ENCODE measurements at places on chromosomes 13 and 19.

GRCh38 chr19:40304306-40304705 is 19.2 kb upstream of the AKT2 start:
- no peak for DNase-seq

GRCh38 chr19:10452726-10453618 is 32.6 kb downstream of the PDE4A start:
- DNase-seq: no peak

DNA sequence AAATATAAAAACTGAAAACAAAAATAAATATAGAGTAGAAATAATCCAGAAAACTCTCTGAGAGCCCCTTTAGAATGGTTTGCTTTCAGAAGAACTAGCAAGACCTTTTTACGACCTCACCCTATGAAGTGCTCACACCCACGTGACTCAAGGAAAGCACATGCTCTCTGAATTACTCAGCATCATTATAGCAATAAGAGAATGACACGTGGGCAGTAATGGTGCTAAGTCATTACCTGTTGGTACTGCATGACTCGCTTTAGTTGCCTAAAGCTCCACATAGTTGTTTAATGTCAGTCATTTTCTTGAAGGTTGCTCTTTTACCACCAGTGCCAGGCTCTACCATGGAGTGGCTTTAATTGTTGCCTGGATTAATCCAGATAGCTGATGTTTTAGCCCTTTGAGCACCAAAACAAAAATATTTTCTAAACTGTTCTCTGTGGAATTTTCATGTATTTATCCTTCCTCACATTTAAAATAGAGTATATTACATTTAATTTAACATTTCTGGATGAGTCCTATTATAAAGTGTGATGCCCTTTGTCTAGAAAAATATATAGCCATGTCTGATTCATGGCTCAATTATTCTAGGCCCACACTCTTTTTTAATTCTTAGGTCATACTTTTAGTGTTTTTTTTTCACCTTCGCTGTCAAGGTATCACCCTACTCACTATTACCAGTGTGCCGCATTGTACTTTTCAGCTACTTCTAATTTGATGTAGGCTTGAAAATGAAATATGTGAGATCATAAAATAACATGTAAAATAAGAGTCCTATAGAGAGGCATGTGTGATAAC is 56.8 kb downstream of the THSD1 start:
- peak; percentile 58 for DNase-seq

DNA sequence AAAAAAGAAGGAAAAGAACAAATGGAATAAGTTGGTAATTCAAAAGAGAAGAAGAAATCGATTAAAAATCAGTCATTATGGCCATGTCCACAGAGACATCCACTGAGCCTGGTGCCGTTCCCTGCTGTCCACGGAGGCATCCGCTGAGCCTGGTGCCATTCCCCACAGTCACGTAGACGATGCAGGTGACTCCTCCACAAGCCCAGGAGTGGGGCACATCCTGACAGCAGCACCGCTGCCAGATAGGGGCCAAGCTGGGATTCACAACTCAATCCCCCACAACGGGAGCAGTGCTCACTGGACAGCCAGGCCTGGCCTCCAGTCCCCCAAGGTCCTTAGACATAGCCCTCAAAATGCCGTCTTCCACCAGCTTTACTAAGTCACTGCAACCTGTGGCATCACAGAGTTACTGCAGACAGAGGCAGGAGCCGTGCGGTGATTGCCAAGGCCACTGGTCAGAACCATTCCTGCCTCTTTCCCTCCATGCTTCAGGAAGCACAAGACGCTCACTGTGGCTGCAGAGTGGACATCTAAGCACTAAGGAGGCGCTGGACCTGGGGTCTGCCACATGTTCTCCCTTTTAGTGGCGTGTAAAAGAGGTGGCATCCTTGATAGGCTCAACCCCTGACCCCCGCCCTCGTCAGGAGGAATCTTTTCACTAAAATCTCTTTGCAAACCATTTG is 131.5 kb upstream of the SPACA7 start:
- no peak for DNase-seq

GRCh38 chr19:18697680-18698079 is 14.2 kb downstream of the CRTC1 start:
- no peak for DNase-seq

DNA sequence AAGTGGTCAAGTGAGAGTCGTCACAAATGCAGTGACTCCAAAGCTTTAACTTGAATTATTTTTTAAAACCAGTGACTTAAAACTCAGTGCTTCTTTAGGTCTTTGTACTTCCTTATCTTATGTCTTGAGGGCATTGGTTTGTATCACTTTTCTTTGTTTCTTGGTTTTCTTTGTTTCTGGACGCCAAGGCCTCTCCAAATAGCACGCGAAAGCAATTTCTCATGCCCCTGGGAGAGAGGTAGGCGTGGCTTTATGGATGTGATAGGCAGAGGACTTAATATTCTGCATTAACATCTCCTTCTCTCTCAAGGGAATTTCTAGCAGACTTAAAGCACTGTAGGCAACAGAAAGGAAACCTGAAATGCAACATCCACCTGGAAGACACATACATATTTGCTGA is 20.6 kb downstream of the UBE2L5 start:
- DNase-seq: no peak

DNA sequence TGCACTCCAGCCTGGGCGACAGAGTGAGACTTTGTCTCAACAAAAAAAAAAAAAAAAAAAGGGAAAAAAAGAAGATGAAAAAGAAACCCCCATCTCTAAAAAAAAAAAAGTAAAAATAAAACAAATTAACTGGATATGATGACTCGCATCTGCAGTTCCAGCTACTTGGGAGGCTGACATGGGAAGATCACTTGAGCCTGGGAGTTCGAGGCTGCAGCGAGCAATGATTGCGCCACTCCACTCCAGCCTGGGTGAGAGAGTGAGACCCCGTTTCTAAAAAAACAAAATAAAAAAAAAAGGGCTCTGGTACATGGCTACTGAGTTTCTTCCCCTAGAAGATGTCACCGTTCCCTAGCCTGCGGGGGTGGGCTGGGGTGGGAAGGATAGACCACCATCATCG is 2.4 kb upstream of the CATSPERG start:
- DNase-seq: no peak

DNA sequence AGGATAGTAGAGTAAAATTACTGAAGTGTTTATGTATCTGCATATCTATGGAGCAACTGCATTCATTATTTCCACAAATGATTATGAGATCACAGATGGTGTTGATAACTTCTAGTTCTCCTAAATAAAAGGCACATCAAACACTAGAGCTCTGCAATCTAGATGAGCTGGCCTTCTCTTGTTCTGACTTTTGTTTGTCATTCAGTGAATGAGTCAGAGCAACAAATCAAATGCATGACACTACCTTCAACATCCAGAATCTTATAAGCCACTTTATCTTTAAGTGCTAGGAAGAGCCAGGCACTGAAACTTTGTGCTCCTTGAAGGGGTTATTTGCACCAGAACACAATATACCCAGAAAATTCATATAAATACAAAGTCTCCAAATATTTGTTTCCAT is 456.0 kb downstream of the PCDH17 start:
- DNase-seq: no peak

DNA sequence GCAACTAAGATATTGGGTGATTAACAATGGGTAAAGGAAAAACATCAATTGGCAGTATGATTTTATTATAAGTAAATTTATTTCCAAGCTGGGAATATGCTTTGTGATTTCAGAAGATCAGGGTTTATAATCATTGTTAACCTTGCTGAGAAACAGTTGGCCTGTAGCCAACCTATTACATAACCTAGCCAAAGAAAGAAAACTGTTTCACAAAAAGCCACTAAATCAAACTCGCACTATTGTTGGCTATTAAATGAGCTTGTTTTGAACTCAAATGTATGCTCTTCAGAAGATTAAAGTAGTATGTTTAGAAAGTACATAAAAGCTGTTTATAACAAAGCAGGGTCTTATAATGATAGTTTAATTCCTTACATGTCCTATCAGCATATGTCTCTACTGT is 151.7 kb downstream of the LHFPL6 start:
- no peak for DNase-seq

GRCh38 chr13:41005704-41006103 is 13.4 kb downstream of the ELF1 start:
- DNase-seq: no peak

- DNase-seq: peak; percentile 49
Observed at GRCh38 chr19:19403373-19403901, 2.0 kb upstream of the GATAD2A start.

DNA sequence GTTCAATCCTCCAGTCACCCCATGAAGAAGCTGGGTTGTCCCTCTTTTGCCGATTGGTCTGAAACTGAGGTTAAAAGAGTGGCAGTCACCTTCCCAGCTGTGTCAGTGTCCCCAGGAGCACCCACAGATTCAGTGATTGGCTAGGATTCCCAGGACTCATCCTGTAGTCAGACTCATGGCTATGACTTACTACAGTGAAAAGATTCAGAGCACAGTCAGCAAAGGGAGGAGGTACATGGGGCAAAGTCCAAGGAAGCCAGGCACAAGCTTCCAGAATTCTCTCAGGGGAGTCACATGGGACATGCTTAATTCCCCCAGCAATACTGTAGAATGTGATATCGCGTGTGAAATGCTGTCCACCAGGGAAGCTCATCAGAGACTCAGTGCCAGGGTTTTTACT is 14.2 kb downstream of the ZNF473 start:
- no peak for DNase-seq

DNA sequence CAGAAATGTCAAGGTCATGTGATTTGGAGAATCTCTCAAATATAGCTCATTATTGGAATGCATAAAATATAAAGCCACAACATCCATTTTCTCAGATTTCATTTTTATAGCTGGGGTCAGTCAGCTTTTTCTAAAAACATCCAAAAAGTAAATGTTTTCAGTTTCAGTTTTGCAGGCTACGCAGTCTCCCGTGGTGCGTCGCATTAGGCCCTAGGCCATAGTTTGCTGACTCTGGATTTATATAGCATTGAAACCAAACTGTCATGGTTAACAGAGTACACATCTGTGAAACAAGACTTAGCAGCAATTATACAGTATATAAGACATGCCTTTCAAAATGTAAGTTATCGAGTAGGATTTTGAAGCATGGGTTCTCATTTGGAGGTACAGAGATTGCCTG is 140.0 kb downstream of the IRS2 start:
- DNase-seq: no peak

DNA sequence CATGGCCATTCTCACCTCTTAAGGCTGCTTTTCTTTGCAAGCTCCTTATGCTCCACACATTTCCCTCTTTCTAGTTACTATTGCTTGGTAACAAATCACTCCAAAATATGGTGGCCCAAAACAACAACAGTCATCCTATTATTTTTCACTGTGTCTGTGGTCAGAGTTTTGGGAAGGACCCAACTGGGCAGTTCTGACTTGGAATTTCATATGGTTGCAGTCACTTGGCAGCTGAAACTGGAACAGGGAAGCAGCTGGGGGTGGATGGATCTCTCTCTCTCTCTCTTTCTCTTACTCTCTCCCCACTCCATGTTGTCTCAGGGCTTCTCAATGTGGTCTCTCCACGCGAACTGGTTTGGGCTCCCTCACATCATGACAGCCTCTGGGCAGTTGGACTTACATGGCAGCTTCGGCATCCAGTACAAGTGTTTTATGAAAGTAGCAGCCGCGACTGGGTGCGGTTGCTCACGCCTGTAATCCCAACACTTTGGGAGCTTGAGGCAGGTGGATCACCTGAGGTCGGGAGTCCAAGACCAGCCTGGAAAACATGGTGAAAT is 39.6 kb downstream of the NUMBL start:
- no peak for DNase-seq

GRCh38 chr13:109251956-109252355 is 534.4 kb downstream of the IRS2 start:
- no peak for DNase-seq

- DNase-seq: no peak
Observed at GRCh38 chr13:86882835-86883234, 788.3 kb upstream of the SLITRK5 start.

GRCh38 chr13:41674246-41674645 is 216.9 kb downstream of the RGCC start:
- no peak for DNase-seq

DNA sequence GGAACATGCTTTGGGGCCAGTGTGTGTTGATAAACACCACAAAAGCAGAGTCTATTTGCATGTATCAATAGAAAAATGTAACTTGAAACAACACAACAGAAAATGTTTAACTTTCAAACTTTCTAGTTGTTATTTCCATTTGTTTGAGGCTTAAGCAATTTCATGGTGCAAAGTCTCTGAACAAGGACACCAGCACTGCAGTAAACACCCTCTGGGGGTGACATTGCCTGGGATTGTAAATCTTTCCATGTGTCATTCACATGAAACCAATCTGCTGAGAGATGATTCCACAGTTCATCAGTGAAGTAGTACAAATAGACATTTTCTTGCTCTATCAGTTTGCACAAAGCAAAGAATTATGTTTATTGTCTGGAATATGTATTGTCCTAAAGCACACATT is 124.5 kb downstream of the ITGBL1 start:
- no peak for DNase-seq

DNA sequence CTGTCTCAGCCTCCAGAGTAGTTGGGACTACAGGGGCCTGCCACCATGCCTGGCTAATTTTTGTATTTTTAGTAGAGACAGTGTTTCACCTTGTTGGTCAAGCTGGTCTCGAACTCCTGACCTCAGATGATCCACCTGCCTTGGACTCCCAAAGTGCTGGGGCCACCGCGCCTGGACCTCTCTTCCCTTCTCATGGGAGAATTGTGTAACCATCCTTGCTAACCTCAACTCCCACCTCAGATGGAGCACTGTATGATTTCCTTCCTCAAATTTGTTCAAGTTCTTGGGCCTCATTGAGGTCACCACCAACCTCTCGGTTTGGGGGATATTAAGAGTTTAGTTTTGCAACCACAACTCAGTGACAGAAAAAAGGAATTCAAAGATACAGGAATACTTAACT is 10.7 kb downstream of the LILRA5 start:
- DNase-seq: no peak

DNA sequence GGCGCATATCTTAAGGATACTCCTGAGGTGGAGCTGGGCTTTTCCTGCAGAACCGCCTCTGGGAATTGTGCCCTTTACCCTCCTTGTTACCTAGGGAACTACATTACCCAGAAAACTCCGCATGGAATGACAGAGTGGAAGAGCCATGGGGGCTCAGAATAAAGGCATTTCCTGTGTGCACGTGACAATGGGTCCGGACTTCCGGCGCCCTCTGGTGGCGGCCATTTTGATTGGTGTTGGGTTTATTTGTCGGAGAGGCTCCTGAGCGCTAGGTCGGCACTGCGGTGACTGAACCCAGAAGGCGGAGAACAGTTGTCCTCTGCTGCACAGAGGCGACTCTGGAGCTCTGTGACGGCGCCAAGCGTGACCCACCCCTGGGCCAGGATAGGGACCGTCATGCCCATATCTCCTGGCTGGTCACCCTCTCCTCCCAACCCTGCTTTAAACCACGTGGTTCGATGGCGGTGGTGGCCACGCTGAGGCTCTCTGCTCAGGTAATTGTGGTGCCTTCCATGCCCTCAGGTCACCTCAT is at the start of gene ZNF587B:
TSS of gene ZNF587B (plus strand) at position 229 of the 532 bp plus-strand sequence. CDS start at position 459, 230 bp downstream.
- DNase-seq: peak; percentile 48

Measured in H4 (cell line).